ENCODE measurements at places on chromosomes 5 and 9.

DNA sequence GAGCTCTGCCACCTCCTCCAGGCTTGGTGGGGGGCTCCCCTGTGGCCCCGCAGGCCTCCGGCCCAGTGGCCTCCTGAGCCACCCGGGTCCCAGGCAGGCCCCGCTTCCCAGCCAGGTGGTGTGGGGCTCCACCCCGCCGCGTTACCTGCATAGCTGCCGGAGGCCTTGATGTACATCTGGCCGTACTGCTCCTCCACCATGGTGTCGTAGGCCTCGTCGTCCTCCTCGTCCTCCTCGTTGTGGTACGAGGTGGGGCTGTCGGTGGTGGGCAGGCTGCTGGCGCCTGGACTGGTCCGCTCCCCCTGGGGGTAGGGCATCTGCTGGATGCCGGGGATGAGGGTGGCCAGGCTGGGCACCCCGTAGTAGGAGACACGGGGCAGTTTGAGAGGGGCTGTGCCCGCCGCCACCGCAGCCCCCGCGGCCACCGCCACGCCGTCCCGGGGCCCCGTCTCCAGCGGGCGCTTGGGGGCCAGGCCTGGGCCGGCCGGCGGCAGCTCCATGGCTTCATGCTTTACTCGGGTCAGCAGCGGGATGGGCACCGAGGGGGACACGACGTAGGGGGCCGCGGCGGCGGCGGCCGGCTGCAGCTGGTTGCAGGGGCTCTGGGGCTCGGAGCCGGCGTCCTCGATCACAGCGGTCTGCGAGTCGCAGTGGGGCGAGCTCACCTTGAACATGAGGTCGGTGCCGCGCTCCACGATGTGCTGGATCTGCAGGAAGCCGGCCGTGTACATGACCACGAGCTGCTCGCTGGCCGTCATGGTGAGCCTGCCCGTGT, 45.4 kb downstream of the NACC2 start:
- DNase-seq: no peak

- no peak for DNase-seq
These were observed 218.8 kb upstream of the WWC1 start for GRCh38 chr5:168072665-168073064.

DNA sequence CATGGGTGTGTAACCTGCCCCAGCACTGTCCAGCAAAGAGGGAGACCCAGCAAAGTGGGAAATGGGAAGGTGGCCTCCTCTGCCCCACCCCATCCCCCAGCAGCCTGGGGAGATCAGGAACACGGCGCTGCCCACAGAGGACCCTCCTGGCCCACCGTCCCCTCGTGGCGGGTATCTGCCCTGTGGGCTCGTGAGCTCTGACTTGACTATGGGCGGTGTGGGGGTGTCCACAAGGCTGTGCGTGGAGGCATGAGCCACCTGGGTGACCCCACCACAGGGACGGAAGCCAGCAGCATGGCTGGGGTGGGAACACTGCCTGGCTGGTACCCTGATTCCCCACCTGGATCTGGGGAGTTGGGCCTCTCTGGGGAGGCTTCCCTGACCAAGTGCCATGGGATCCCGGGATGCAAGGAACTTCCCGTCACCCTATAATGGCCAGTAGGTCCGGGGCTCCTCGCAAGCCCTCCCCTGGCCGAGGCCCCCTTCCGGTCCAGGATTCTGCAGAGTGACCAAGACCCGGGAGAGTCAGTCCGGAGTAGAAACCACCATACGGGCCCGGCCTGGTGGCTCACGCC, 29.3 kb upstream of the SLC6A19 start:
- DNase-seq: no peak

DNA sequence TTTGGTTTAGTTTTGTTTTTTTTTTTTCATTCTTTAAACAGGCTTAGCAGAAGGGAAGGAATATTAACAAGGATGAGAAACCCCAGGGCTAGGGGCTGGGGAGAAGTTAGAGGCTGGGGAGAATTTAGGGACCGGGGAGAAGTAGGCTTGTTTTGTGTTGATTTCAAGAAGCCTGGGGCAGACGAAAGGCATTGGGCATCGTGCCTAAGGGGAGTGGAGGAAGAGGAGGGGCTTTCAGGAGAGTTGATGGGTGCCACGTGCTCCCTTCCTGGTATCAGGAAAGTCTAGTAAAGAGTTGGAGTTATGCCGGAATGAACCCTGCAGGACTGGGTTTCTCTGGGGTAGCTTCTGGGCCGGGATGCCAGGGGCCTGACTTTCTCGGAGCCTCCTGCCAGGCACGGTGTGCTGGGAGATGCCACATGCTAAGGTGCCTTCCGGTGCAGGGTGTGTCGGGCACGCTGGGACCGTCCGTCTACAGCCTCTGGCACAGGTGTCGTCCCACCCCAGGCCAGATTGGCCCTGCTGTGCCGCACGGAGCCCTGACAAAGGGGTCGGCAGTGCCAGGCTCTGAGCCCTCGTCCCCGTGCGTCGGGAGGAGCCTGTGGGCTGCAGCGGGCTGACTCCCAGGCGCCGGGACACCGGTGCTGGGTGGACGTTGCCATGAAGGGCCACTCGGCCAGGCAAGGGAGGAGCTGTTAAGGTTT, 159.9 kb downstream of the OLFM1 start:
- DNase-seq: no peak

- no peak for DNase-seq
These were observed 2.7 kb upstream of the PURA start for GRCh38 chr5:140111011-140111858.

GRCh38 chr9:114205171-114206015, 50.1 kb downstream of the COL27A1 start:
- no peak for DNase-seq

- no peak for DNase-seq
These were observed 150.9 kb downstream of the BRINP1 start for GRCh38 chr9:119218293-119218692.

DNA sequence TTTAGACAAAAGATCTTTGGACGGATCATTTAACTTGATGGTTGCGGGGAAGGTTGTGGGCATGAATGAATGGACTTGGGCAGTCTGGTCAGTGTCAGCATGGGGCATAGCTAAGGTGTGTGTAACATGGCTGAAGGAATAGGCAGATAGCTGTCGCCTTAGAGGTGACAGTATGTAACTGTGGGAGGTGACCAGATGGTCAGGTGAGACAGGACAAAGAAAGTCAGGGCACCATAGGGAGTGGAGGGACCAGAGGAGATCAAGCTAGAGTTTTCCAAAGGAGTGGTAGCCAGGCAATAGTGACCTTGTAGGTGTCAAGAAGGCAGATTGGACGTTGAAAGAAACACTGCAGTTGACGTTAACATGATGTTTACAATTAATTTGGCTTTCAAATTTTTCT, 43.1 kb downstream of the MARCHF6 start:
- DNase-seq: no peak

DNA sequence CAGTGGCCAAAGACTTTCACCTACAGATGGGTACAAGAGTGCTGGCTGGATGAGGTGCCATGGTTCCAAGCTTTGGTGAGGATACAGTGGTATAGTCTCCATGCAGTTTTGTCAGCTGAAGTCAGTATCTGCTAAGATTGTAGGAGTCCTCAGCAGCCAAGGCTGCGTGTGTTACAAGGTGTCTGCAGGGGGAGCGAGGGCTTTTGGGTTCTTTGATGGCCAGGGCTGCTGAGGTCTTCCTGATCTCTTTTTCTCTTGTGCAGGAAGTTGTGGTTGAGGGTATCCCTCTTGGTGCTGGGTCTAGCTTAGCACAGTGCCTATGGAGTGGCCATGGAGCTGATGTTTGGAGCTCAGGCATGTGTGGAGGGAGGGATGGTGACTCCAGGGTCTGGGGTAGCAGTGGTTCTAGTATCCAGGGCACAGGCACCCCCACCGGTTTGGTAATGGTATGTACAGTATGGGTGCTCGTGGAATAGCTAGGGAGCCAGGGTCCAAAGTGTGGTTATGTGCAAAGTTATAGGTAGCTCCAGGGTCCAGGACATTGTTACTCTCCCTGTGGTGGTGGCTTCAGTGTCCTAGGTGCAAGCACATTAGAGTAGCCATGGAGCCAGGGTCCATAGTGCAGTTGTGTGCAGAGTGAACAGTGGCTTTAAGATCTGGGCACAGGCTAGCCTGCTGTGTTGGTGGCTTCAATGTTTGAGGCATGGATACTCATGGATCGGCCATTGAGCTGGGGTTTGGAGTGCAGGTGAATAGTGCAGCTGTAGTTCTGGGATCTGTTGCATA, 36.7 kb downstream of the CNTLN start:
- DNase-seq: no peak

DNA sequence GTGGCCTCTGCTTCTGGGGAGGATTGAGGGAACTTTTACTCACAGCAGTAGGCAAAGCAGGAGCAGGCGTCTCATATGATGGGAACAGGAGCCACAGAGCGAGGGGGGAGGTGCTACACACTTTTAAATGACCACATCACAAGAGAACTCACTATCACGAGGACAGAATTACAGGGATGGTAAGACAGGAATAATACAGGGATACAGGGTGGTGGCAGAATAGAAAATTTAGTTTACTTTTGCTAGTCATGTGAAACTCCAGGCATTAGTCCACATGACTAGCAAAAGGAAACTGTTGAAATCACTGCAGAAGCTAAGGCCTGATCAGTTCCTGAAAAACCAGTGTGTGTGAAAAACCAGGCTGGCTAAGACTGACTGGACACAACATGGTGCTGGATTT, 382.4 kb downstream of the NNT start:
- DNase-seq: no peak

DNA sequence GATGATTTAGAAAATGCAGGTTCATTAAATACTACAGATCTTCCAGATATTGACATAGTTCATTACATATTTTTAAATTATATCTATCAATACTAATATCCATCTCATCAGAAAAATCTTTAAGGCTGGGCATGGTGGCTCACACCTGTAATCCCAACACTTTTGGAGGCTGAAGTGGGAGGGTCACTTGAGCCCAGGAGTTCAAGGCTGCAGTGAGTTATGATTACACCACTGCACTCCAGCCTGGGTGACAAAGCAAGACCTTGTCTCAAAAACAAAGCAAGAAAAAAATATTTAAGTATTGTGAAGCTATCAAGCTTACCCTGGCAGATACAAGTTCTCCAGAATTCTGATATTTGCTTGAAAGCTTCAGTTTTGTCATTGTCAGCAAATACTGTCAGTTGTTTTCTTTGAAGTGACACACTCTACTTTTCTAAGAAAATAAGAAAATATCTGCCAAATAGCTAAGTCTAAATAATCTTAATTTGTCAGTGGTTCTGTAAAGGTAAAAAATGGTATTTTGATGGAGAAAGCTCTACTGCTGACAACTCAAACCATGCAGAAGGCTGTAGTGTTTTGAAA, 14.9 kb downstream of the LYRM7 start:
- no peak for DNase-seq

GRCh38 chr9:15299374-15299939, 7.6 kb downstream of the TTC39B start:
- DNase-seq: no peak

GRCh38 chr9:127232833-127233549, 31.6 kb upstream of the GARNL3 start:
- no peak for DNase-seq

- no peak for DNase-seq
These were observed 4.5 kb downstream of the SLF1 start for GRCh38 chr5:94623011-94623410.

DNA sequence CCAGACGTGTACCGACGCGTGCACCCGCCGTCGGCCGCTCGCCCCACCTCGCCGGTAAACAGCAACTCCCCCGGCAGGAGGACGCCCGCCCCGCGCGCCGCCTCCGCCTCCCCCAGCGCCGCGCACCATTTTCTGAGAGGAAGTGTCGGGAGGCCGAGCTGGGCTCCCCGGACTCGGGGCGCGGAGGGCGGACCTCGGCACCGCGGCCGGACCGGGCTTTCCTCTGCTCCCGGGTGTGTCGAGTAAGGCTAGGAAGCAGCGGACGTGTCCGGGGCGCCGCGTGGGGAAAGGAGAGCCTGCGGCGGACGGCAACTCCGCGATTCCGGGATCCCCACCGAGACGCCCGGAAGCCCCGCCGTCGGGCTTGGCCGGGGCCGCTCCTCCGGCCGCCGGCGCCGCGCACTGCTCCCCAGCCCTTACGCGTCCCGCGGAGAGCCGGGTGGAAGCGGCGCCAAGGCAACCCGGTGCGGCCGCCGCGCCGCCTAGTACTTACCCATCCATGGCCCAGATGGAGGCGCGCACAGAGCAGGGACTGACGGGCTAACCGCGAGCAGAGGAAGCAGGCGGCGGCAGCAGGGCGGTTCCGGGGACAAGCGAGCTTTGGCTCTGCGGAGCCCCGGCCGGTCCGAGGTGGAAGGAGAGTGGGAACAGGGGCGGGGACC, at the start of gene PTBP3:
TSS of gene PTBP3 (minus strand) at position 643 of the 662 bp plus-strand sequence. CDS start 35,754 bp downstream, outside the sequence.
- DNase-seq: no peak

DNA sequence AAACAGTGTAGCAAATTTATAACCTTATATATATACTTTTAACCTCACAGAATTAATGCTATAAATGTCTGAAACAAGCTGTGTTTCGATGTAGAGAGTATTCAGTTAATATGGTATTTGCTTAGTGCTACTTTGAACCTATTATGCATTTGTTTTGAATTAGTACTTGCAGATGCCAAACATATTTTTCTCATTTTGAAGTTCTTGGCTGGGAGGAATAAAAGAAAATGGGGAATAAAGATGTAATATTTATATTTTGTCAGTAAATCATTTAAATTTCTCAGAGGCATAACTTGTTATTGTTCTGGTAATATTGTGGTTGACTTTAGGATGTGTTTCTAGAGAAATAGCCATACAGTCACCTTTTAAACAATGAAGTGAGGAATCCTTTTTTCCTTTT, 175.9 kb upstream of the IZUMO3 start:
- no peak for DNase-seq

GRCh38 chr5:117246424-117246823, 671.8 kb upstream of the SEMA6A start:
- DNase-seq: no peak

DNA sequence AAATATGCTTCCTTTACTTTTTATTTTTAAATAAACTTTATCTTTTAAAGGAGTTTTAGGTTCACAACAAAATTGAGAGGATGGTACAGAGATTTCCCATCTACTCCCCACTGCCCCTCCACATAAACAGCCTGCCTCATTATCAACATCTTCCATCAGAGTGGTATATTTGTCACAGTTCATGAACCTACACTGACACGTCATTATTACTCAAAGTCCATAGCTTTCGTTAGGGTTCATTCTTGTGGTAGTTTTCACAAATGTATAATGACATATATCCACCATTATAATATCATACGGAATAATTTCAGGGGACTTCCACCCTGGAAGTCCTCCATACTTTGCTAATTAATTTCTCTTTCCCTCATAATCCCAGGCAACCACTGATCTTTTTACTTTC, 204.9 kb downstream of the SMARCA2 start:
- DNase-seq: no peak

DNA sequence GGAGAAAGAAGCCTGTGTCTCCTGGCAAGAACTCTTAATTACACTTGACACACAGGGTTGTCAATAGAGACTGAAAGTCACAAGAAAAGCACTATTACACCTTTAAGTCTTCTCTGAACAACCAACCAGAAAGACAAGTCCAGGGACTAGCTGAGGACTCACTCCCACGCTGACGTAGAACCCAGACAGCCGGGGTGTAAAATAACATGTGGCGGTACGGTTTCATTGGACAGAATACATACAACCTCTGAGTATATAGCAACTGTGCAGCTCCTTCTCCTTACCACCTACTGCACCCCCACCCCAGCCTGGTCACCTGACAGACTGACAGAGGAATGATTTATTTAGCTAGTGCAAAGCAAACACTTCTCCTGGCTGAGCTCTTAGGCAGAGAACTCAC, 103.4 kb upstream of the RASEF start:
- no peak for DNase-seq

Measured in astrocyte of the cerebellum (primary cell).